Pancreas (tissue), 10 donors: ENCODE measurements at places on chromosomes 13 and 19. TPM values are rescaled to one million over a fixed set of nuclear protein-coding genes. Genes with fewer than 3 reads are reported as not detected.

The DAND5 gene
- 0.12 TPM for total RNA-seq

The SYT5 gene
- total RNA-seq = 3.7 TPM

The GRK1 gene
- total RNA-seq = not detected

The C19orf73 gene
- 1.5 TPM for total RNA-seq

The ZNF763 gene
- 4.5 TPM for total RNA-seq

The CEACAM8 gene
- not detected for total RNA-seq

The SUPT20H gene
- total RNA-seq = 16.0 TPM

The PSG6 gene
- not detected for total RNA-seq

The SERTM1 gene
- not detected for total RNA-seq

The TNFRSF19 gene
- 14.1 TPM for total RNA-seq

DNA sequence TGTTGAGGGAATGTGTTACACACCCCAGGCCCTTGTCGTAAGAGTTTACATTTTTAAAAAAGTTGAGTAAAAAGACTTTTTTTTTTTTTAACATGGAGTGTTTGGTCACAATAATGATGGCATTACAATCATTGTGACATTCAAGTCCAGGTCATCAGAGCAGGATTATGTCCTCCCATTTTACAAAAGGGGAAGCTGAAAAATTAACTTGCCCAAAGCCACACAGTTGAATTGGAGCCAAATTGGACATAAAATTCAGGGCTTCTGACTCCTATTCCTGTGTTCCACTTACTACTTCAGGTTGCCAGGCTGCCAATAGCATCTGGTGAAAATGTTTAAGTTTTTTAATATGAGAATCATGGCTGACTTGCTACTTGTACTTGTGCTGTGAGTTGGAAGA is 49.3 kb downstream of the DLEU7 start:
- no peaks in the 10 kb centered on the region for H3K4me1 ChIP-seq
- no peaks in the 10 kb centered on the region for H3K27me3 ChIP-seq
- no peak overlapping the region for H3K4me3 ChIP-seq

DNA sequence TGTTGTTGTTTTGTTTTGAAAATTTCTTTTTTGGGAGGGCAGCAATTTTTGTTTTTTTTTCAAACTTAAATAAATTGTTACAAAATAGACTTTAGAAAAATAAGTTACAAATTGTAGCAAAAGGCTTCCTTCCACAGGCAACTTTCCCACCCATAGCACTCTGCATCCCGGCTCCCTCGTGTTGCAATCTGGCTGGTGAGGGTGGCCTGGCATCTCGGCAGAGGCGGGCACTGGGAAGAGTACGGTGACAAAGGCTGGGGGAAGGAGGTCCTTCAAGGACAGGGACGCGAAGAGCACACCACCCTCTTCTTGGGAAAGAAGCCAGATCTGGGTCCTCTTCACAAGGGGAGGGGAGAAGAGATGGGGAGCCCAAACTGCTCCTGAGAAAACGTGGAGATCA is 379.7 kb downstream of the OLFM4 start:
- no peak for DNase-seq
- no peaks in the 10 kb centered on the region for H3K36me3 ChIP-seq
- no peak overlapping the region for H3K4me3 ChIP-seq
- H3K27me3 ChIP-seq = no peaks in the 10 kb centered on the region

DNA sequence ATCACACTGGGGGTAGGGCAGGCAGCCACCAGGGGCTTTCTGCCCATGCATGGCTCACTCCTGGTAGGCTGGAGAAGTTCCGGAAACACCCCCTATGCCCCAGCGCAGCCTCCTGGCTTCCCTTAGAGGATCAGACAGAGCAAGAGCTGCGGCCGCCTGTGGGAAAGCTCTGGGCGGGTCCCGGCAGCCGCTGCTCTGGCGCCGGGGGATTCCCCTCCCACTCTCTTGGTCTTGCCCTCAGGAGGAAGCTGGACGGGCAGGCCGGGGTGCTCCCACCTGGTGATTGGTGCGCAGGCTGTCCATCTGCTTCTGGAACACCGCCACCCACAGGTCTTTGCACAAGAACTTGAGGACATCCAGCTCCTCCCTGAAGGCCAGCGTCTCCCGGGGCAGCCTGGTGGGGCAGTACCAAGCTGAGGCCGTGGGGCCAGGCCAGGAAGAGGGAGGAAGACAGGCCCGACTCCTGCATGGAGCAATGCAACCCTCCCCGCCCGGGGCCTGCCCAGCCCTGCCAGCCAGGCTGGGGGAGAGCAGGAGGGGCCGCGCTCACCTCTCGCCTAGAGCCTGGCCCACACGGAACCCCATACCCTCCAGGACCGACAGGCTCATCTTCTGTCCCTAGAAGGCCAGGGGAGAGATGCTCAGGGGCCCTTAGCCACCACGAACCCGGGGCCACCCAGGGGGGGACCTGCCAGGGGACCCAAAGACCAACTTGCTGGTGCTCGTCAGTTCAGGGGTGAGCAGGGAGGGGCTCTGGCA is 4.0 kb upstream of the NKPD1 start:
- no peak overlapping the region for H3K27ac ChIP-seq
- H3K36me3 ChIP-seq = no peaks in the 10 kb centered on the region
- no peak overlapping the region for H3K4me3 ChIP-seq
- peak; percentile 26 for DNase-seq

- no peak for DNase-seq
- no peak overlapping the region for H3K4me3 ChIP-seq
- no peaks in the 10 kb centered on the region for H3K4me1 ChIP-seq
- no peak overlapping the region for H3K27ac ChIP-seq
- H3K36me3 ChIP-seq = no peaks in the 10 kb centered on the region
Observed at GRCh38 chr13:42378383-42378780, 106.4 kb downstream of the AKAP11 start.

DNA sequence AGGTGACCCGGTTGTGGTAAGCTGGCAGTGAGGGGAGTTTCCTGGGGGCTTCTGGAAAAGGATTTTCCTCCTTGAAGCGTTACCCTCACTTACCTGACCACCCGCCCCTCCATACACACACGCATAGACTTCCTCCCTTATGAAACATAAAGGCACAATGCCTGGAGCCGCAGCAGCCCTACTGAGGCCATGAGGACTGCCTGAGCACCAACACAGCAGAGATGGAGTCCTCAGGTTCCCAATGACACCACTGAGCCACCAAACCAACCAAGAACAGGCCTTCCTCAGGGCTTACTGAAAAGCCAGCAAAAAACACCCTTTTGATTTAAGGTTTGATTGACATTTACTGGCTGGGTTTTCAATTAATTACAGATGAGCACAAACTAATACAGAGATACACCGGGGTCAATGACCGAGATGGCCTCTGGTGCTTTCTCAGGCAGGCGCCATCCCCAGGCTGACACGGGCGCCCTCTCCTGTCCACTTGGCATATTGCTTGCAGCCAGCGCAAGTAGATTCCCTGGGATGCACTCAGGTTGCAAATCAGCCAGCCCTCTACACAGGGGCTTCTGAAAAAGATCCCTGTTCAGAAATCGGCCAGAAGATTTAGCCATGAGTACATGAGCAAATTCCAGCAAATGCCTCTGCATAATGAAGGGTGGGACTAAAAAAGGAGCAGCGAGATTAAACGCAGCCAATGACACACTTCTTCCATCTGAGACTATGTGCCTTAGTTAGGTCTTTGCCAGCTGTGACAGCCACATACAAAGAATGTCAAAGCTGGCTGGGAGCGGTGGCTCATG is 14.8 kb downstream of the OPA3 start:
- H3K4me3 ChIP-seq = no peak overlapping the region
- H3K27ac ChIP-seq = no peak overlapping the region
- no peaks in the 10 kb centered on the region for H3K4me1 ChIP-seq
- DNase-seq = peak; percentile 82
- no peaks in the 10 kb centered on the region for H3K36me3 ChIP-seq

DNA sequence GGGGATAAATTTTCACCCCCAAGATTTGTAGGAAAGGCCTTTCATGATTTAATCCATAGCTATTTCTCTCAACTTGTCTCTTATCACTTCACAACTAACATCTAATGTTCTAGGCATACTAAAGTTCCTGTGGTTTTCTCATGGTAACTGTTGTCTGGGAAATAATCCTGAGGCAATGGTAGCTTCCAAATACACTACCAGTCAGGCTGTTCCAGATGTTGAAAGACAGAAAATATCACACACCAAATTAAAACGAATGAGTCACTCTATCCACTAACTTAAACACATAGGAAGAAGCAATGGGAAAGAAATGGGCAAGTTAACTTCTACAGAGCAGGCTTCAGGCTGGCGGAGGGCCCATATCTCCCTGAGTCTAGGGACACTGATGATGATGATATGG is 77.7 kb upstream of the MYO16 start:
- no peaks in the 10 kb centered on the region for H3K36me3 ChIP-seq
- H3K27me3 ChIP-seq = no peaks in the 10 kb centered on the region
- no peak overlapping the region for H3K27ac ChIP-seq
- no peaks in the 10 kb centered on the region for H3K4me1 ChIP-seq
- no peak overlapping the region for H3K4me3 ChIP-seq

GRCh38 chr13:108200781-108201398 is 14.4 kb downstream of the LIG4 start:
- no peaks in the 10 kb centered on the region for H3K27me3 ChIP-seq
- H3K36me3 ChIP-seq = no peaks in the 10 kb centered on the region

- H3K27ac ChIP-seq = no peak overlapping the region
- no peaks in the 10 kb centered on the region for H3K27me3 ChIP-seq
- DNase-seq = no peak
- no peaks in the 10 kb centered on the region for H3K4me1 ChIP-seq
- H3K36me3 ChIP-seq = no peaks in the 10 kb centered on the region
- H3K4me3 ChIP-seq = no peak overlapping the region
Observed at GRCh38 chr19:40534148-40534547, 42.5 kb upstream of the SHKBP1 start.

GRCh38 chr13:98273824-98274742 is 97.0 kb upstream of the RNF113B start:
- no peak overlapping the region for H3K4me3 ChIP-seq
- H3K36me3 ChIP-seq = no peaks in the 10 kb centered on the region
- H3K27ac ChIP-seq = no peak overlapping the region
- H3K4me1 ChIP-seq = peaks cover 18% of the 10 kb centered on the region

GRCh38 chr13:29504691-29505090 is 90.8 kb downstream of the SLC7A1 start:
- H3K4me3 ChIP-seq = no peak overlapping the region
- H3K4me1 ChIP-seq = no peaks in the 10 kb centered on the region
- no peaks in the 10 kb centered on the region for H3K27me3 ChIP-seq
- H3K36me3 ChIP-seq = no peaks in the 10 kb centered on the region
- DNase-seq = no peak

- no peak overlapping the region for H3K27ac ChIP-seq
- no peaks in the 10 kb centered on the region for H3K36me3 ChIP-seq
- no peaks in the 10 kb centered on the region for H3K27me3 ChIP-seq
- DNase-seq = no peak
- no peak overlapping the region for H3K4me3 ChIP-seq
Observed at GRCh38 chr13:33445476-33445875, 159.9 kb upstream of the STARD13 start.

DNA sequence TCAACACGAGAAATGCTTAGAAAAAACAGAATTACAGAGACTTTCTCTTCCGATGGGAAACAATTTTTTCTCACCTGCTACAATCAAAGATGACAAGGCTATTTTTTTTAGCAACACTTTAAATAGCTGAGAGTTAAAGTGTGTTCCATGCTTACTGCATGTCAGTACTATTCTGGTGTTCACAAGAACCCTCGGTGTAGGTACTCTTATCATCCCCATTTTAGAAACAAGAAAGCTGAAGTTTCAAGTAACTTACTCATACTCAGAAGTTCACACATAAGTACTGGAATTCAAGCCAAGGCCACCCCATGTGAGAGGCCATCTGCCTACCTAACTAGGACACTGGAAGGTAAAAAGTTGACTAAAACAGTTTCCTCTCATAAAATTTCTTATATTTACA is 9.0 kb upstream of the TNFRSF19 start:
- no peaks in the 10 kb centered on the region for H3K27me3 ChIP-seq
- no peak overlapping the region for H3K27ac ChIP-seq
- H3K36me3 ChIP-seq = no peaks in the 10 kb centered on the region

GRCh38 chr13:77042566-77043177 is 15.7 kb upstream of the FBXL3 start:
- DNase-seq = no peak
- H3K4me1 ChIP-seq = no peaks in the 10 kb centered on the region
- H3K27me3 ChIP-seq = no peaks in the 10 kb centered on the region
- no peak overlapping the region for H3K27ac ChIP-seq
- H3K36me3 ChIP-seq = peaks cover 3% of the 10 kb centered on the region
- no peak overlapping the region for H3K4me3 ChIP-seq

- no peaks in the 10 kb centered on the region for H3K27me3 ChIP-seq
- H3K4me3 ChIP-seq = no peak overlapping the region
- H3K36me3 ChIP-seq = no peaks in the 10 kb centered on the region
- peak; percentile 32 for DNase-seq
- H3K27ac ChIP-seq = no peak overlapping the region
Observed at GRCh38 chr19:10088949-10089554, 2.9 kb downstream of the SHFL start.

DNA sequence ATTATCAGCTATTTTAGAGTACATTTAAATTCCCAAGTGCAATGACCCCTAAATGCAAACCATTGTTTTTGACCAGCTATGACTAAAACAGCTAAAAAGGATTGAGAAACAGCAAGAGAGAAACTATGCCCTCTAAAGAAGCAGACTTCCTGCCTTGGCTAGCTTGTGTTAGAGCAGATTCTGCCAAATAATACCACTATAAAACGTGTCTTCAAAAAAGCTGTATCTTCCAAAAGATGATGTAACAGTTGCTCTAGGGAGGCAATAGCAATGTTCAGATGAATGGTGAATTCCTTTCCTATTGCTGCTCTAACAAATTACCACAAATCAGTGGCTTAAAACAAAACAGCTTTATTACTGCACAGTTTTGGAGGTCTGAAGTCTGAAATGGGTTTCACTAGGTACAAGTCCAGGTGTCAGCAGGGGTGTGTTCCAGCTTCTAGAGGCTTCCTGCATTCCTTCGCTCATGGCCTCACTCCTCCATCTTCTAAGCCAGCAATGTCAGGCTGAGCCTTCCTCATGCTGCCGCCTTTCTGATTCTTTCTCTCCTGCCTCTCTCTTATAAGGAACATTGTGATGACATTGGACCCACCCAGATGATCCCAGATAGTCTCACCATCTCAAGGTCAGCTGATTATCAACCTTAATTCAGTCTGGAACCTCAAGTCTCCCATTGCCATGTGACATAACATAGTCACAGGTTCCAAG is 84.5 kb downstream of the LRRC63 start:
- no peaks in the 10 kb centered on the region for H3K27me3 ChIP-seq
- peaks cover 5% of the 10 kb centered on the region for H3K4me1 ChIP-seq
- H3K4me3 ChIP-seq = no peak overlapping the region
- H3K36me3 ChIP-seq = no peaks in the 10 kb centered on the region
- no peak overlapping the region for H3K27ac ChIP-seq
